ENCODE measurements at places on chromosomes 3 and 15.

DNA sequence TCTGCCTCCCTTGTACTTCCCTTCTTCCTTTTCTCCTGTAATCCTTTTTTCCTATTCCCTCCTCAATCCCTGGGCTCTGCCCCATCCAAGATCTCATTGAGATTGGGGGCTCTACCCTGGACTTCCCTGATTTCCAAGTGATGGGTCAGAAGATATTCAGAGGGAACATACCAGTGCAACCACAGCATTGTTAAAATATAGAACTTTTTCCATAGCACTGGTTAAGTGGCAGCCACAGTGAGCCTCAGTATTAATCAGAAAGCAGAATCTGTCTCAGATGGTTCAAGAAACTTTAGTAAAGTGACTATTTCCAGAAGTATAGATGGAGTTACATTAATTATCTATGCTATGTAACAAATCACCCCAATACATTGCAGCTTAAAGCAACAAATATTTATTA lies 18.7 kb upstream of the SCN10A start:
- no peak for DNase-seq

DNA sequence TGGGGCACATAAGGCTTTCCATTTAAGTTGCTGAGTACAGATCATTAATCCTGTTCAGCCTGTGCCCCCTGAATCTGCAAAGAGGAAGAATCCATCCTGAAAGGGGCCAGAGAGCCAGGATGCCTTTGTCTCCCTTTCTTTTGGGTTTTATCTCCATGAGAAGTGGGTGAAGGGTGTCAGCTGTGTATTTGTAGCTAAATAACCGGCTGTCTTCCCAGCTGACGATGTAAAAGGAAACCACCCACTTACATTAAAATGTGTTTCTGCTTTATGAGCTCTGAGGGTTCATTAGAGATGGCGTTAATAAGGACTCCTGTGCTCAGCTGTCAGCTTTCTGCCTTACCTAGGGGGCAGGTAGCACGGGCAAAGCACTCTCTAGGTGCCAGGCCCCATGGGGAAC lies 83.4 kb downstream of the SLCO3A1 start:
- no peak for DNase-seq

GRCh38 chr3:16254916-16255315 lies 9.8 kb downstream of the DPH3 start:
- no peak for DNase-seq

DNA sequence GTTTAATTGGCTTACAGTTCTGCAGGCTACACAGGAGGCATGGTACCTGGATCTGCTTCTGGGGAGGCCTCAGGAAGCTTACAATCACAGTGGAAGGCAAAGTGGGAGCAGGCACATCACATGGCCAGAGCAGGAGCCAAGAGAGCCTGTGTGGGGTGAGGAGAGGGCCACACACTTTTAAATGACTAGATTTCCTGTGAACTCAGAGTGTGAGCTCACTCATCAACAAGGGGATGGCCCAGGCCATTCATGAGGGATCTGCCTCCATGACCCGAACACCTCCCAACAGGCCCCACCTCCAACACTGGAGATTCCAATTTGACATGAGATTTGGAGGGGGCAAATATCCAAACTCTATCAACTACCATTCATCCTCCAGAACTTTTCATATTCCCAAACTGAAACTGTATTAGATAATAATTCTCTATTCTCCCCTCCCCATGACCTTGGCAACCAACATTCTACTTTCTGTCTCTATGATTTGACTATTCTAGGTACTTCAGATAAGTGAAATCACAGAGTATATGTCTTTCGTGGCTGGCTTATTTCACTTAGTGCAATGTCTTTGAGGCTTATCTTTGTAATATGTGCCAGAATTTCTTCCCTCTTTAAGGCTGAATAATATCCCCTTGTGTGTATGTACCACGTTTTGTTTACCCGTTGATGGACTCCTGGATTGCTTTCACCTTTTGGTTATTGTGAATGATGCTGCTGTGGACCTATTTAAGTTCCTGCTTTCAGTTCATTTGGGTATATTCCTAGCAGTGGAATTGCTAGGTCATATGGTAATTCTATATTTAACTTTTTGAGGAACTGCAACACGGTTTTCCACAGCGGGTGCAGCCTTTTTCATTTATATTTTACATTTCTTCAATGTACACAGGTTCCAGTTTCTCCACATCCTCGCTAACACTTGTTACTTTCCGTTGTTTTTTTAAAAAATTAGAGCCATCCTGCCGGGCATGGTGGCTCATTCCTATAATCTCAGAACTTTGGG lies 43.8 kb downstream of the TKT start:
- no peak for DNase-seq

All from NCI-H446 treated with DMSO at 0.1 percent for 48 hours (cell line).